Umbilical cord (tissue), 2 donors: ENCODE measurements at places on chromosomes 11 and 22.

- DNase-seq: no peak
These were observed 33.0 kb downstream of the VSIG10L2 start for GRCh38 chr11:125978778-125979407.

DNA sequence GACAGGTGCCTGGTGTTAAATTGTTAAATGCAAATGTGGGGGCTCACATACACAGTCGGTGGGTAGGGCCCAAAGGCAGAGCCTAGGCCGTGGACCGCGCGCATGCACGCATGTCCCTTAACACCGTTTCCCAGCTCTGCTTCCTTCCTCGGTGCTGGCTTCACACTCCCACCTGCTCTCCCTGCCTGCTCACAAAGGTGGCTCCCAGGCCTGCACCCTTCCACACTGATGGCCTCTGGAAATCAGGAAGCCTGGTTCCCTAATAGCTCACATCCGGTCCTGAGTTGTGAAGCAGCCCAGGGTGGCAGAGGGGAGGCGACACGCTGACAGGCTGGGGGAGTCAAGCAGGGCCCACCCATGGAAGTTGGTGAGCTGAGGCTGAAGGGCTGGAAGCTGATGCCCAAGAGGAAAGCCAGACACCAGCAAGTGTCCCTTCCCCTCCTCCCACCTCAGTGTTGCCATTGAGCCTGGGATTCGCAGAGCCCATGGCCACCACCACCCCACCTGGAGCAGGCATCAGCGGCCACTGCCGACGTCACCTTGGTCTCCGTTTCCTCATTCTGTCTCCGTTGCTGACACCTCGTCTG, 13.7 kb upstream of the CTTN start:
- no peak for DNase-seq

- peak; percentile 43 for DNase-seq
These were observed 297.6 kb downstream of the KIRREL3 start for GRCh38 chr11:126702987-126703386.

DNA sequence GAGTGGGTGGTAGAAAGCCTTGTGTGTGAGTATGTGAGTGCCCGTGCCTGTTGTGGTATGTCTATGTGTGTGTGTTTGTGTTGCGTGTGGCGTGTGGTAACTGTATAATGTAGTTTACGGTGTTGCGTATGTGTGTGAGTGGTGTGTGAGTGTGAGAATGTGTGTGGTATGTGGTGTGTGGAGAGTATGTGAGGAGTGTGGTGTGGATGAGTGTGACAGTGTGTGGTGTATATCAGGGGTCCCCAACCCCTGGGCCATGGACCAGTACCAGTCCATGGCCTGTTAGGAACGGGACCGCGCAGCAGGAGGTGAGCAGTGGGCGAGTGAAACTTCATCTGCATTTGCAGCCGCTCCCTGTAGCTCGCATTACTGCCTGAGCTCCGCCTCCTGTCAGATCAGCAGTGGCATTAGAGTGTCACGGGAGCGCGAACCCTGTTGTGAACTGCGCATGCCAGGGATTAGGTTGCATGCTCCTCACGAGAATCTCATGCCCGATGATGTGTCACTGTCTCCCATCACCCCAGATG, 5.7 kb downstream of the UPK3A start:
- peak; percentile 76 for DNase-seq

DNA sequence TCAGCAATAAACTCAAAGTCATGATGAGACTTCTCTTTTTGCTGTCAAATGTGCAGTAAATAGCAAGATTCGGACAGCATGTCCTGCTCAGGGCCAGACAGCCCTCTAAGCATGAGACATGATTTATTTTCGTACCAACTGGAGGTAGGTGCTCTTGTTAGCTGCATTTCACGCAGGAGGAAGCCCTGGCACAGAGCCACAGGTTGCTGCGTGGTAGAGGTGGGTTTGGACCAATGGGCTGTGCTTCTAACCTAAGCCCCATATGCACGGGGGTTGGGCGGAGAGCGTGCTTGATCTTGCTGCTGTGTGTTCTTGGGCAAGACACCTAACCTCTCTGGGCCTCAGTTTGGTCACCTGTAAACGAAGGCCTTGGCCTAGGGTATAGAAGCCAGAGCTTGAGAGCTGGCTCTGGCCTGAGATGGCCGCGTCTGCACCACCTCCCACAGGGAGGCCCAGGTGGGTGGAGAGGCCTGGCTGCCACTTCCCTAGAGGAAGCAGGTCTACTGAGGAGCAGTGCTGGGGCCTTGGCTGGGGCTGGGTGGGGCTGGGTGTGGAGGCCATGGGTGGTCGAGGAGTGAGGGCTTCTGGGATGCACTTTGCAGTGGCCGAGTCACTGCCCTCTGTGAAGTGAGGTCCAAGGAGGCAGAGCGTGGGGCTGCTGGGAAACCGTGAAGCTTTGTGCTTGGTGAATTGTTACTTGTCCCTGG, 38.5 kb upstream of the GRAMD4 start:
- no peak for DNase-seq

DNA sequence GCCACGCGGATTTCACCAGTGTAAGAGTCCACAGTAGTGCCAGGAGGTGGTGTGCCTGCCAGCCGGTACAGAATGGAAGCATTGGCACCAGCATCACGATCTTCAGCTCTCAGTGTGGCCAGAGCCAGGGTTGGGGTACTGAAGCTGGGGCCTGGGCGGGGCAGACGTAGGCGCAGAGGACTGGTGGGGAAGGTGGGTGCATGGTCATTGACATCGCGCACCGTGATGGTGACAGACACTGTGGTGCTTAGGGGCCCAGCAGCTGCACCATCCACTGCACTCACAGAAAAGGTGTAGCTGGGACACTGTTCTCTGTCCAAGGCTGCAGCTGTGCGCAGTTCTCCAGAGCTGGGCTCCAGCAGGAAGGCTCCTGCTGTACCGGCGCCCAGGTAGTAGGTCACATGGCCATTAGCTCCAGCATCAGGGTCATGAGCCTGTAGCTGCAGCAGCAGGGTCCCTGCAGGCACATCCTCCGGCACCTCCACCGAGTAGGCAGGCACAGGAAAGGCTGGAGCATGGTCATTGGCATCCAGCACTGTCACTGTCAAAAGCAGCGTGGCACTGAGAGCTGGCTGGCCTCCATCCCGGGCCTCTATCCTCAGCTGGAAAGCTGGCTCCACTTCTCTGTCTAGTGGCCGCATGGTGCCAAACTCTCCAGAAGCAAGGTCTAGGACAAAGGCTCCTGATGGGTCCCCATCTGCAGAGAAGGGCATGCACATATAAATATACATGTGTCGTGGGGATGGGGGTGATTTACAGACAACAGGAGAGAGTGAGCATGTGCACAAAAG, 7.9 kb upstream of the TPP1 start:
- no peak for DNase-seq

GRCh38 chr22:49586873-49587272, 240.8 kb downstream of the BRD1 start:
- no peak for DNase-seq

- DNase-seq: no peak
These were observed 78.4 kb downstream of the CADM1 start for GRCh38 chr11:115425816-115426215.
